ENCODE measurements at places on chromosomes 16 and 17.

GRCh38 chr16:66474750-66475199, 47.7 kb downstream of the BEAN1 start:
- no peak for DNase-seq

- DNase-seq = no peak
Measured at GRCh38 chr17:4198995-4199394, 56.0 kb downstream of the CYB5D2 start.

DNA sequence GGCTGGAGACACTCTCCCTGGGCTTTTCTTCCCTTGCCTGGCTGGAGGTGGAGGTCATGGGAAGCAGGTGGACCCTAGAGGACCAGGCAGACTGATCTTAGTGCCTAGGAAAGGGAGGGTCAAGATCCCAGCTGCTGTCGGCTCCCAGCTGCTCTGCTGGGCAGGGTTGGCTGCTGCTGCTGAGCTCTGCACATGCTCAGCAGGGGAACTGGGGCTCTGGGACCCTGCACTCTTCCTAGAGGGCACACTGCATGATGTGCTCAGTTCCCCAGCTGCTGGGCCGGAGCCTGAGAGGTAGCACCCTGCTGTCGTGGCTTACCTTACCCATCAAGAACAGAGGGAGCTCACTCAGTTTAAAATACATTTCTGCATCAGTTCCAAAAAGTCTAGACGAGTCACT, 34.3 kb downstream of the VAC14 start:
- DNase-seq = no peak

DNA sequence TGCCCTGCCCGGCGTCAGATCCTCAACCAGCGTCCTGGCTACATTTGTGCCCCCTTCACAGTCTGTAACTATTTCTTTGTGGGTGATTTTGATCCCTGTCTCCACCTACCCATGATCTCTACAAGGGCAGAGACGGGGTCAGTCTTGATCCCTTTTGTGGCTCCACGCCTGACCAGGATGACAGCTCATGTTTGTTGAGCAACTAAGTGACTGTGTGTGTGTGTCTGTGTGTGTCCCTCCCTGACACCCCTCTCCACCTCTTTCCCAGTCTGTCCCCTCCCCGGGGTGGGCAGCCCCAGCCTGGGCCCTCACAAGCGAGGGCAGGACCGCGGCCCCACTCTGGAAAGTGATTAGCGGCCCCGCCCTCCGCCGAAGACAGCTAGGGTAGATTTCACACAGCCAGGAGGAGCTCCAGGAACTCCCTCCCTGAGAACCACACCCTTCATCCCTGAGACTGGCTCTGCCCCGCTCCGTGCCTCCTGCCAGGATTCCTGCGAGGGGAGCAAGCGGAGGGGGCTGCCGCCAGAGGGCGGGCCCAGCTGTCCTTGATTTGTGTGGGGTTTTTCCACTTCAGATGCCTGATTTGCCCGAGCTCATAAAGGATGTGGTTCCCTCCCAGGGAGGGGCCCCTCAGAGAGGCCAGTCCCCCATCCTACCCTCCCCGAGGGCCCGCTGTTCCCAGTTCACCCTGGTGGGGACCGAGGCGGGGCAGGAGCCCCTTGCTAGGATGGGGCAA, 5.3 kb upstream of the HS3ST6 start:
- DNase-seq = no peak

DNA sequence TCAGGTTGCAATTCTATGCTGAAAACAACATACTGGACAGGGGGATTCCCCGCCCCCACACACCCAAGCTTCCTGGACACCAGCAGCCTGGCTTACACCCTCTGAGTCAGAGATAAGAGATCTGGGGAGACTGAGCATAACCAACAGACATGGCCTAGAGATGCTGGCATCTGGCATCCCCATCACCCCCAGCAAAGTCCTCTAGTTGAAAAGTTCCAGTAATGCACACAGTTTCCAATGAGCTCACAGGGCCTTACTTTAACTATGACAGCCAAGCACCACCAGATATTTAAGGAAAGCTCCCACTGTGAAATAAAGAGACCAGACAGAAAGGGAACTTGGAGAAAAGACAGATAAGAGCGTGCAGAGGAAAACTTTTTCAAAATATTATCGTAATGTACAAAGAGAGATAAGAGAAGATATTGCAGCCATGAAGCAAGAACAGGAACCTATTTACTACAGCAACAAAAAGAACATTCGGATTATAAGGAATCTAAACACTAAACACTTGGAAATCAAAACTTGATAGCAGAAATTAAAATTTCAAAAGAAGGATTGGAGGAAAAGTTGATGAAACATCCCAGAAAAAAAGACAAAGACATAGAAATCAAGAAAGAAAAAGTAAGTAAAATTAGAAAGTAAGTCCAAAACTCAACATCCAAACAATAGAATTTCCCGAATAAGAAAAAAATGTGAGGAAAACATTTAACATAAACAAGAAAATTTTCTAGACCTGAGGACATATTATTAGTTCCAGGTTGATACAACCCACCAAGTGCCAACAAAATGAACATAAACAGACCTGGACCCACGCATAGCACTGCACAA, 17.2 kb upstream of the ALOX15 start:
- no peak for DNase-seq

DNA sequence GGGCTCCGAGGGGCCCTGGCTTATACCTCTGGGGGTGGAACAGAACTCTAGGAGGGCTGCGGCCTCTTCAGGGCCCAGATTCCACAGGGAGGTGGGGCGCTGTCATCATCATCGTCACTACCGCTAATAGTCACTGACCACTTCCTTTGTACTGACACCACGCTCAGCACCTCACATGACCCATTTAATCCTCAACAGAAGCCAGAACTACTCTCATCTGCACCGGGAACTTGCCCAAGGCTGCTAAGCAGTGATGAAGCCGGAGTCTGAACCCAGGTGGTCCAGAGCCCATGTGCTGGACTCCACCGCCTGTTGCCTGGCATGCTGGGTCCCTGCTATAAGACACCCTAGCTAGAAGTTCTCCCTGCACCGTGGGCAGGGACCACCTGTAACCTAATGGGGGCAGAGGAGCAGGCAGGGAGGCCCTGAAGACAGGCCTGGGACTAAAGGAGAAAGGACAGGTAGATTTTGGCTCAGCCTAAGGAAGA, 12.0 kb downstream of the UNC13D start:
- DNase-seq = peak; percentile 84

DNA sequence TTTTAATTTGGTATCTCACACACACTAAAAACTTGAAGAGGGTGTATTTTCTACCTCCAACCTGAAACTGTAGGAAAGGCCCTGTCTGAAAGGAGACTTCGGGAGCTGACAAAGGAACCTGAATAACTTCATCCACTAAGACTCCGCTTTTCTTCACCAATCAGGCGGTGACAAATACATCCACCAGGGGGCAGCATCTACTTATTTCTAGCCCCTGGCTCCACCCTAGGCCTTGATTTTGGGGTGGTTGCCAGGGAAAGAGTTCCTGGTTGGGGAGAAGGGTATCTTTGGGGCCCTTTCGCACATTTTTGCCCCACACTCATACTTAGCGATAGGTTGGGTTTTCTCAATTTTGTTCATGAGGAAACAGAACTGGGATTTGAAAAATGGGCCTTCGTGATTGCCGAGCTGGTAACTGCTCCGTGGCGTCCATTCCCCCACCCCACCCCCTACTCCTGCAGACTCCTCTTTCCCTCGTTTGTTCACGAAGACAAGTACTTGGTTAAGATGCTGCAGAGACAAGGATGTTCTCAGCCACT, 4.8 kb upstream of the ARL4D start:
- DNase-seq = peak; percentile 91

- no peak for DNase-seq
Measured at GRCh38 chr16:85252014-85252413, 139.7 kb upstream of the CIBAR2 start.

DNA sequence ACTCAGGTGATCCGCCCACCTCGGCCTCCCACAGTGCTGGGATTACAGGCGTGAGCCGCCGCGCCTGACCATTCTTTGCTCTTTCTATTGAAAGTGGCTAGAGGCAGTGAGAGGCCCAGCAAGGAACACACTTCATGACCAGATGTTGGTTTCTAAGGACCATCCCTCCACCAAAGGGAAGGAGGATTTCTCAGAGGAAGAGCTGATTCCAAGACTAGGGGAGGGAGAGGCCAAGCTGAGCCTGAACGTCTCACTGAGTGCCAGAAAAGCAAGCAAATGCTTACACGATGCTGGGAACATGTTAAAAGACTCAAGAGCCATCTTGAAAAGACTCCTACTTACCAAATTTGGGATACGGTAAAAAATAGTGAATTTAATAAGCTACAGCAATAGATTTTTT, 79.2 kb downstream of the MRM3 start:
- no peak for DNase-seq

- DNase-seq = no peak
Measured at GRCh38 chr17:55448681-55449080, 27.0 kb upstream of the MMD start.

- peak; percentile 89 for DNase-seq
Measured at GRCh38 chr17:14069251-14070021, at the start of gene COX10. Gene COX10, plus strand, starts transcription at chr17:14069504. Its CDS starts 102 bp downstream, at chr17:14069606.

DNA sequence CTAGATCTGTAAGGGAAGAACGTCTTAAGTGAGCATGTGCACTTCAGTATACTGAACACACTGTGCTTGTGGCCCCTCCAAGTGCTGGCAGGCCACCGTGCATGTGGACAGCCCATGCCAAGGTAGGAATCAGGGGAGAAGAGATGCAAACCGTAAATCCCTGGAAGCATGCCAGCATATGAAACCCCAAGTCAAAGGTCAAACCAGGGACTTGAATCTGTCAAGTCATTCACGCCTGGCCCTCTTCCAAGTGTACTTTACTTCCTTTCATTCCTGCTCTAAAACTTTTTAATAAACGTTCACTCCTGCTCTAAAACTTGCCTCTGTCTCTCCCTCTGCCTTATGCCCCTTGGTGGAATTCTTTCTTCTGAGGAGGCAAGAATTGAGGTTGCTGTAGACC, 2.8 kb upstream of the ATXN2L start:
- DNase-seq = no peak

Measured in SK-MEL-5 (cell line).